ENCODE measurements at places on chromosomes 3 and 15.

DNA sequence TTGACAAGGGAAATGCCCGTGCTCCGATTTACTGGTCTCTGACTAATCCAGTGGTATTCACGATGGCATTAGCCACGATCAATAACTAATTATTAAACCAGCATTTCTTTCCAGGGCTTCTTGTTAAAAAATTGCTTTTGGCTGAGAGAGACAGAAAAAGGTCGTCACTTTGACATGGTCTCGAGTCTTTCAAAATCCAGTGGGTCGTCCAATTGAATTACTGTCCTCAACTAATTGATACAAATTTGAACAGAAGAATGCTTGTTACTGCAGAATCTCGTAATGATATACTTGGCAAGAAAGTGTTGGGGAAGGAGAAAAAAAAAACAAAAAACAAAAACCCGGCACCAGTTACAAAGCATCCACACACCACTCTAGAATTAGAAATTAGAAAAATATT, 318.4 kb downstream of the NR2F2 start:
- no peak for DNase-seq

GRCh38 chr3:186213946-186214345, 105.1 kb upstream of the ETV5 start:
- no peak for DNase-seq

- no peak for DNase-seq
Observed at GRCh38 chr15:64970698-64971097, 19.0 kb downstream of the SPG21 start.

DNA sequence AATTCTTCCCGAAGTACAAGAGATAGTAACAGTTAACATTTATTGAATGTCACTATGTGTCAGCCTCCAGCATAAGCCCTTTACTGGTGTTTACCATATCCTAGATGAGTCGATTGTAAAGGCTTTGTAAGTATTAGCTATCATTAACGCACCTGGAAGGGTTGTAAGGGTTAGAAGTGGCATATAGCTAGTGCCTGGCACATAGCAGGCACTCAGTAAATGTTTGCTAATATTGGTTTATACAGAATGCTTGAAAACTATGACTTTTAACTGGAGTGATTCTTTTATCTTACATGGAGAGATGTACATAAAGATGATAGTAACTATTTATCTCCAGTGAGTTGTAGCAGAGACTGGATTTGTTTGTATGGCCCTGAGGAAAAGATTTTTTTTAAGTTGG, 46.3 kb upstream of the ATP11B start:
- no peak for DNase-seq

GRCh38 chr15:68227643-68228142, 1.8 kb downstream of the CLN6 start:
- no peak for DNase-seq

DNA sequence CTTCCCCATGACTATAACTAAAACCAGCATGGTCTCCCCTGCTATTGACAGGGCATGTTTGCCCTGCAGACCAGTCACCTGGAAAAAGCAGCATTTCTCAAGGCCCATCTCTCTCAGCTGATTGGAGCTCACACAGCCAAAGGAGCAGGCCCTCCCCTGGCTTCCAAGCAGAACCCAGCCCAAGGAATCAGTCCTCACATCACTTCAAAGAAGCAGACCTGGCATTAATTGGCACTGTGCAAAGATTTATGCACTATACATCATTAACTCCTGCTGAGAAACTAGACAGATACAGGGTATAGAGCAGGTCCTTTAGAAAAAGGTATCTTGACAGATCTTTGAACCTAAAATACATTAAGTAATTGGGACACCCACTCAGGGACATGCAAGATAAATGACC, 323.8 kb upstream of the PPP2R3A start:
- DNase-seq, result no peak

DNA sequence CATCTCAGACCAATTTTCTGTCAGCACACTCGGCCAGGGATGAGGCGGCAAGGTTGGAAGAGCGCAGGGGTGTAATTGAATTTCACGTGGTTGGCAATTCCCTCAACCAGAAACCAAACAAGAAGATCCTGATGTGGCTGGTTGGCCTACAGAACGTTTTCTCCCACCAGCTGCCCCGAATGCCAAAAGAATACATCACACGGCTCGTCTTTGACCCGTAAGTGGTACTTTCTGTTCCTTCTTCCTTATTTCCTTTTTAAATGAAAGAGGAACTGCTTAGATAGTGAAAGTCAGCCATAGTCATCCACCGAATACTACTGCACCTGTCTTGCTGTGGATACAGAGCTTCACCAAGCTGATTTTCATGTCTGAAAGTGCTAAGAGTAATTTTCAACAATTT, 60.1 kb downstream of the SGO1 start:
- no peak for DNase-seq

GRCh38 chr3:178352326-178353005, 183.8 kb upstream of the KCNMB2 start:
- DNase-seq, result no peak

DNA sequence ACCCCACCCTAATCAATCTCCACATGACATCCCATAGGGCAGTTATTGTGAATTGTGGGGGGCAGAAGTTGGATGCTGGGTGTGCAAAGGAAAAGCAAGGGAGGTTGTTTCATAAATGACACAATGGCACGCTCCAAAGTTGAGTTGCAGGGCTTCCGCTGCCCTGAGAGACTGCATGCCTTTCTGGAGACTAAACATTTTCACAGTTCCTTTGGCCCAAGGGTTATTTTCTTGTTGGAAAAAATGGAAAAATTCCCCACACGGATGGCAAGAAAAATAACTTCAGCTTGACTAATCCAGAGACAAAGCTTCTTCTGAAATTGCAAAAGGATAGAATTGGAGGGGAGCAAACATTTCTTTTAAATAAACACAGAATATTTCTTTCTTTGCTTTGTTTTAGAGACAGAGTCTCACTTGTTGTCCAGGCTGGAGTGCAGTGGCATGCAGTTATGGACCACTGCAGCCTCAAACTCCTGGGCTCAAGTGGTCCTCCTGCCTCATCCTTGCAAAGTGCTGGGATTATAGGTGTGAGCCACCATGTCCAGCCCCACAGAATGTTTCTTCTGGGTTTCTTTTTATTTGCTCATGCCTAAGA, 19.1 kb upstream of the TPM1 start:
- no peak for DNase-seq

GRCh38 chr15:45869034-45869668, 234.3 kb downstream of the SQOR start:
- no peak for DNase-seq

- DNase-seq, result no peak
Observed at GRCh38 chr3:71503525-71504249, 79.8 kb downstream of the FOXP1 start.

- DNase-seq, result no peak
Observed at GRCh38 chr3:132433121-132433520, 15.8 kb downstream of the DNAJC13 start.

DNA sequence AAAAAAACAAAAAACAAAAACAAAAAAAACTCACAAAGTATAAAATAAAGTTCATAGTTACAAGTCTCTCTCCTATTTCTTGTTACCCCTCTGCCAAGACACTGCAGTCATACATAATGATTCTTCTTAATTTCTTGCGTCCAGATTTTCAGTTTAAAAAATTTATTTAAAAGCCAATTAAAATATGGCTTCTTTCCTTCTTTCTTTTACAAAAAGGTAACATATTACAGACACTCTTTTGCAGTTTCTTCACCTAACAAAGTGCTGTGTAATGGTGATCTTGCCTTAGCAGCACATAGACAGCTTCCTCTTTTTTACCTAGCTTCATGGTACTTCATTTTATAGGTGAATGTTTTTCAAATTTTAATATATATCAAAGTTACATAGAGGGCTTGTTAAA, 136.1 kb upstream of the SGO1 start:
- no peak for DNase-seq

DNA sequence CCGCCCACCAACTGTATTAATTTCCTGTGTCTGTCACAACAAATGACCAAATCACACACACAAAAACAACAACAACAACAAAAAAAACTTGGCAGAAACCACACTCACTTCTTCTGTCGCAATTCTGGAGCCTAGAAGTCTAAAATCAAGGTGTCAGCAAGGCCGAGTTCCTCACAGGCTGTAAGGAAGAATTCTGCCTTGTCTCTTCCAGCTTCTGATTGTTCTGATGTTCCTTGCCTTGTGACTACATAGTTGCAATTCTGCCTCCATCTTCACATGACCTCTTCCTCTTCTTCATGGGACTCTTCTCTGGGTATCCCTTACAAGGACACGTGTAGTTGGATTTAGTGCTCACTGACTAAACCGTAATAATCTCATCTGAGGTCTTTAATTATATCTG, 61.4 kb downstream of the IL12A start:
- DNase-seq, result no peak

- no peak for DNase-seq
Observed at GRCh38 chr15:43102187-43102586, 3.7 kb downstream of the UBR1 start.

GRCh38 chr15:50066666-50067065, 52.4 kb downstream of the ATP8B4 start:
- no peak for DNase-seq

DNA sequence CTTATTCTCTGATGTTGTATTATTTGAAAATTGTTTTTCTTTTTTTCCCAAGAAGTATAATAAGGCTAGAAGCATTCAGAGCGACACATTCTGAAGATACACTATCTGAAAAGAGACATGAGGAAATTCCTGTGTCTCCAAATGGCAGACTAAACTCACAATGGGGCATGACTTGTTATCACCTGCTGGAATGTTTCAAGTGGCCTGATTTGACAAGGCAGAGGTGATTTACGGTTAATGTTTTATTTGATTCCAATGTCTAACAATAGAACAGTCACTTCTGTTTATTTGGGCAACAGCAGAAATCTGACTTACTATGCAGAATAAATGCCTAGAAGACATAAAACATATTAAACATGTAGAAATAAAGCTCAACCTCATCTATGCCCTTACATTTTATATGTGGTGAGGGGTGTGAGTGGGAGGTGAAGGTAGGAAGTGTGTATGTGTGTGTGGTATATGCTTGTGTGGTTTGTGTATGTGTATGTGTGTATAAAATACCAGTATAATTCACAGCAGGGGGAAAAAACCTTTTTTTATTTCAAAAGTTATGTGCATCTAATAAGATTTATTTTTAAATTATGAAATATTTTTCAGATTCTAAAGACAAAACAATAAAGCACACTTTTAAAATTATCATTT, 1051.7 kb downstream of the ROBO2 start:
- no peak for DNase-seq

GRCh38 chr3:46660543-46661523, 32.6 kb downstream of the ALS2CL start:
- no peak for DNase-seq

DNA sequence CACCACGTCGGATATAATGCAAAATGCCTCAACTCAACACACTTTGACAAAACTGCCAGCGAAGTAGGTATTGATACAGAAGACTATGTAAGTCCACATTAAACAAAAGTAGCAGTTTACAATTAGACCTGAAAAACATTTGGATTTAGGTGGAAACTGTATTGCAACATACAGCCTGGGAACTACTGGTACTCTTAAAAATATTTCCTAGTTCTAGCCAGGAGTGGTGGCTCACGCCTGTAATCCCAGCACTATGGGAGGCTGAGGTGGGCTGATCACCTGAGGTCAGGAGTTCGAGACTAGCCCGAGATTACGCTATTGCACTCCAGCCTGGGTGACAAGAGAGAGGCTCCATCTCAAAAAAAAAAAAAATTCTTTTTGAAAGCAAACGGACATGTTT, 246.2 kb downstream of the ZBTB20 start:
- no peak for DNase-seq

DNA sequence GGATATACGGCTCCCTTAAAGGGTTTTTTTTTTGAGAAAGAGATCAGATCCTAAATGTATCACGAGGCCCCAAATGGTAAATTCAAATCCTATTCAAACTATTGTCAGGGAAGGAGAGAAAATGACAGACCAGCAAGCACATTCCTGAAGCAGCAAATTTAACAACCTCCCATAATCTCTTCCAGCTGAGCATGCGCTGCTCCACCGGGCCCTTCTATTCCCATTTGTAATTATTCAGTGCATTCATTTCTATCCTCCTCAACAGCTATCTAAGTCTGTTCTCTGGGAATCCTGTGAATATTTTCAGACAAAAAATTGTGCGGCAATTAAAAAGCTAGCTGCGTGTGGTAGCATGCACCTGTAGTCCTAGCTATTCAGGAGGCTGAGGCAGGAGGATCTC, 43.2 kb downstream of the MAGI1 start:
- DNase-seq, result no peak

GRCh38 chr15:88769161-88769971, 33.9 kb upstream of the ACAN start:
- DNase-seq, result no peak

- no peak for DNase-seq
Observed at GRCh38 chr15:87672309-87673288, 583.9 kb downstream of the NTRK3 start.

DNA sequence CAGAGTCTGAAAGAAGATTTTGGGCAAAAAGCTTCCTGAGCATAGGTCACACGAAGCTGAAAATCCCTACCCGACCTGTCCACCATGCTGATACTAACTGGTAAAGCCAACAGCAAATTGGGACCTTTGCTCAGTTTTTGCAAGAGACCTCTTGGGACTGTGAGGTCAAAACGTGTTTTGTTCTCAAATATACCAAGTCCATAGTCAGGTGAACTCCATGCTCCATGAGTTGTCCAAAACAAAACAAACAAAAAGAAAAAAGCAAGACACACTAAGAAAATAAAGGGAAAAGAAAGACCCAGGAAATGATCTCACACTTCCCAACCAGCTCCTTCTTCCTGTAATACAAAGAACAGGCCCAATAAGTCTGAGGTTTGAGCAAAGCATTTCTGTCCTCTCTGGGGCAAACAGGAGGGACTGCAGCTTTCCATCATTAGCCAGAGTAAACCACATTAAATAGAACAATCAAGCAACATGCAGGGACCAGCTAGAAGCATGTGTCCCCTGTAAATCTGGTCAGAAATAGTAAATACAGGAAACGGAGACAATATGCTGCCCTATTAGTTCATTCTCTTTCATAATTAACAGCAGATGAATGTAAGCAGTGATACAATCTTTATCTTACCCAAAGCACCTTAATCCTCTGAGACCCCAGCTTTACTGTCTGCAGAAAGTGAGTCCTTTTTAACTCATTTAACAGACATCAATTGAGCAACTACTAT, 125.0 kb upstream of the LIPC start:
- no peak for DNase-seq

Data from effector memory CD4-positive, alpha-beta T cell (primary cell).